ENCODE measurements at places on chromosomes 3 and 15.

GRCh38 chr15:26866298-26867199 lies at the start of gene GABRA5:
GABRA5 (plus strand) TSS chr15:26867062; CDS start chr15:26869249, 2,187 bp downstream.
- DNase-seq: no peak

- no peak for DNase-seq
These were observed 767.7 kb upstream of the LMCD1 start for GRCh38 chr3:7733933-7734332.

- peak; percentile 28 for DNase-seq
These were observed 5.5 kb upstream of the CD200 start for GRCh38 chr3:112327371-112327951.

DNA sequence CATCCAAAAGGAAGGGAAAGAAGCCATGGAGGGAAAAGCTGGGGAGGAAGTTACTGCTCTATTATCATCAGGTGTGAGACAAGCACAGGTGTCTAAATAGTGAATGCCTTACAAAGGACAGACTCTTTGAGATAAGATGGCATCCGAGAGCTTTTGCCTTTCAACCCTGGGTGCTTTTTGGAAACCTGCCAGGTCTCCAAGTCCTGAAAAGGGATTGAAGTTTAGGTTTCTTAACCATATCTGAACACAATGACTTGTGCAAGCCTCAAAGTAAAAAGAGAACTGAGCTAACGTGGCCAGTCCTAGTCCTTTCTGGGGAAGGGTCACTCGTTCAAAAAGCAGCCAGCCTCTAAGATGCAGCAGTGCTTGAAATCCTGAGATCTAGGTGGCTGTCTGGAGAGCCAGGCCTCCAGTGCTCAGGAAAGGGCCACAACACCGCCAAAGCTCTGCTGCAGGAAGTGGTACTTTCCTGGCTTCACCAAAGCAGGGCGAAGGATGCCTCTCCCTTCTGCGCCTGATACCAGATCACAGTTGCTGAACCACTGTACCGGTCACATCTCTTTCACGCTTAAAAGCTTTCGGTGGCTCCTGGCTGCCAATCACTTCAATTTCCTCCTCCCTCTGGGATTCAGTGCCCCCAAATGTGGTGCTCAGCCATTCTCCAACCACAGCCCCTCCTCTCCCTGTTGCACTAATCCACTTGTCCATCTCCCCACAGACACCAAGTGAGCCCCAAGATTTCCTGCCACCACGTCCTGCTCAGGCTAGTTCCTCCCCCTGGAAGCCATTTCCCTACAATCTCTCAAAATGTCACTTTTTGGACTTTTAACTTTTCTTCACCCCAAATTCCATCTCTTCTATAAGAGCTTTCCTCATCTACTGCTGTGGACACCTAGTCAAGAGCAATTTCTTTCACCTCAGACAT lies 104.1 kb upstream of the LPP start:
- no peak for DNase-seq

- no peak for DNase-seq
These were observed 142.4 kb upstream of the RGMA start for GRCh38 chr15:93231261-93231925.

- no peak for DNase-seq
These were observed 11.1 kb downstream of the GP5 start for GRCh38 chr3:194387926-194388418.

DNA sequence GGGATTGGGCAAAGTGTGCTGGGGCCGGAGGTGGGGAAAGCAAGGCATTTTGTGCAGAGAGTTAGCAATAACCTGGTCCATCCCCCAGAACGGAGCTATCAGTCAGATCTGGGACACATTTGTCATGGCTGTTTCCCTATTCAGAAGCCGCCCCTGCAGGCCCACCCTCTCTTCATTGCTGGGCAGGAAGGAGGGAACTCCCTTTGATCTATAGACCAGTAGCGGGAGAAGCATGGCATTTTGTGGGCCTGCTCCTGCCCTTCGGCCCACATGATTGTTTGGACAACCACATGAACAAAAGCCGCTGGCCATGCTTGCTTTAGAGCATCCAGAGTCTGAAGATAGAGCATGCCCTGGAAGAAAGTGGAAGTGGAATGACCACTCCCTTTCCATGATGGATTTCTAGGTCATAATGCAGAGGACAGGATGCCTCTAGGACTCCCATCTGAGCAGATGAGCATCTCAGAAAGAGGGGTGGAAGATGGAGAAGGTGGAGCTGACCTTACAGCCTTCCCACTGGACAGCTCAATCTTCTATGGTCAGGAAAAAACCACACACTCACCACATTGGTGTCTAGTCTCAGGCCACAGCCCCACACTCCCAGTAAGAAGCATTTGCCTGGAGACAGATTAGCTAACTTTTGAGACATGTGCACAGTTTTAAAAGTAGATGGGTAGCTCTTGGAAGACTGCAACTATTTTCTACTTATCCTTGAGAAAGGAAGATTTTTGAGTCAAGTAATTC lies 11.9 kb upstream of the LRTM1 start:
- no peak for DNase-seq

- DNase-seq: no peak
These were observed 6.9 kb downstream of the NEK11 start for GRCh38 chr3:131033480-131034080.

- peak; percentile 71 for DNase-seq
These were observed 509.9 kb downstream of the SHQ1 start for GRCh38 chr3:72338082-72338941.

DNA sequence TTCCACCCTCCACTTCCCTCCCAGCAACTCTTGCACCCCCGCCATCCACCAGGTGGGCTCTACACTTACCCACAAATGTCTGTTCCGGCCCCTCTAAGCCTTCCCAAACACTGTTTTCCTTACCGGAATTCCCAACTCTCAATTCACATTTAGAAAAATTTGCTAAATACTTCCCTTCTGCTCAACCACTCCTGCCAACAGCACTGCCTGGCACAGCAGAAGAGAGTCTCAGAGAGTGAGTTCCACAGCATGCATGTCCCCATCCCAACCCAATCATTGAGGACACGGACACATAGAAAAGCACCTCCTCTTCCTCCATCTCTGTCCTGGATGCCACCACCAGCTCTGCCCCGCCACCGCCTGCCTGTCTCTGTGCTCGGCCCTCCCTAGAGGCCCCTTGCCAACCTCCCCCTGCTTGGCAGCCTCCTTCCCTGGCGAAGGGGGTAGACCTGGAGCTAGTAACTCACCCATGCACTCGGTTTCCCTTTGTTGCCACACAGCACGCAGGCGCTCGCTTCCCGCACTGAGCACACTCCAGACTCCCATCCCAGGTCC lies 66.2 kb upstream of the SLC6A1 start:
- DNase-seq: no peak

DNA sequence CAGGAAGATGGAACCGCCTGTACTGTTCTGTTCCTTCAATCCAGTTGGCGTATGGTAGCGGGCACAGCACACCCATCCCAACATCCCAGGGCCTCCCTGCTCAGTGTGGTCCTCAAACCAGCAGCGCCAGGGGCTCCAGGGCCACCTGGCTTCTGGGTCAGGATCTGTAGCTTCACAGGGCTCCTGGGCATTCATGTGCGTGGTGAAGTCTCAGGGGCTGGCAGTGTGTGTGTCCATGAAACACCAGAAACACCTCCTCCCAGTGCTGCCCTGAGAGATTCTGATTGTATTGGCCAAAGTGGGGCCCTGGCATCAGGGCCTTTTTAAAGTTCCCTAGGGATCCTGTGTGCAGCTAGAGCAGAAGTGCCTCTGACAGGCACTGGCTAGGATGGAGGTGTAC lies 42.1 kb downstream of the ABTB1 start:
- no peak for DNase-seq

- DNase-seq: no peak
These were observed 731.6 kb downstream of the NAALADL2 start for GRCh38 chr3:175590745-175591144.

- DNase-seq: no peak
These were observed 46.5 kb downstream of the ADPGK start for GRCh38 chr15:72737061-72737460.

DNA sequence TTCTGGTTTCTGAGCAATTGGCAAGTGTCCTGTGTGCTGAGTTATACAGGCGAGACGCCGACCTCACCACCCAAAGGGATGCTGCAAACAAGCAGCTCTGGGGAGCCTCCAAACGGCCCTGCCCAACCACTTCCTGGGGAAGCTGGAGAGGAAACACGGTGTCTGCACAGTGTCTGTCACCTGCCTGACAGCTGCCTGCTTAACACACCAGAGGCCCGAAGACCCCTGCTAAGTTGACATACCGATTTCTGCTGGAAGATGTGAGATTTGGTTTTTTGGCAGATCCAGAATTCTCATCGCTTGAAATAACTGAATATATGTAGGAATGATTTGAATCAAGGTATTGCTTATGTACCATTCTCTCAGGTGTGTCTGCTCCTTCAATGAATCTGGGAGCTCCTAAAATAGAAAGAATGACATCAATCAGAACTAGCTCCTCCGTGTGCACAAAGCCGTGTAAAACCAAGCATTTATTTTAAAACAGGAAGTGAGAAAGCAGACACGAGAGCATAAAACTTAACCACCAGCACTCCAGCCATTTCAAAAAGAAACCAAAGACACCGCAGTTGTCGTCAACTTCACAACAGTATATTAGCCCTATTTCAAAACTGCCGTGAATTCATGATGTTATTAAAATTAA lies 27.2 kb downstream of the LRRC2 start:
- DNase-seq: peak; percentile 67

DNA sequence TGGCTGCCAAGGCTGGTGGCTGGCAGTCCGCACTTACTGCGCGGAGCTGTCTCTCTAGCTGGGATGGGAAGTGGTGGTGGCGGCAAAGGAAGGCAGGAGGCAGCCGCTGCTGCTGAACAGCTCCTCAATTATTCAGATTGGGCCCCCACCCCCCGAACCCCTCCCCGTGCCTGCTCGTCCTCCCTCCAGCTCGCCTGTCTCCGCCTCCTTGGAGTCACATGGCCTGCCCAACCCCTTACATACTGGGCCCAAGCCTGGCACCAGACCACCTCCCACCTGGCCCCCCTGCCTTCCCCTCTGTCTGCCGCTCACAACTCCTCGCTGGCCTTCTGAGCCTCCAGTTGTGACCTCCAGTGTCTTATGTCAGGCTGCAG lies at the start of gene SLC7A14:
Gene SLC7A14, minus strand, starts transcription at position 139 of the 374 bp plus-strand sequence. CDS start 59,139 bp downstream, outside the sequence.
- DNase-seq: no peak

GRCh38 chr3:44340058-44340395 lies 1.5 kb downstream of the TCAIM start:
- DNase-seq: no peak

DNA sequence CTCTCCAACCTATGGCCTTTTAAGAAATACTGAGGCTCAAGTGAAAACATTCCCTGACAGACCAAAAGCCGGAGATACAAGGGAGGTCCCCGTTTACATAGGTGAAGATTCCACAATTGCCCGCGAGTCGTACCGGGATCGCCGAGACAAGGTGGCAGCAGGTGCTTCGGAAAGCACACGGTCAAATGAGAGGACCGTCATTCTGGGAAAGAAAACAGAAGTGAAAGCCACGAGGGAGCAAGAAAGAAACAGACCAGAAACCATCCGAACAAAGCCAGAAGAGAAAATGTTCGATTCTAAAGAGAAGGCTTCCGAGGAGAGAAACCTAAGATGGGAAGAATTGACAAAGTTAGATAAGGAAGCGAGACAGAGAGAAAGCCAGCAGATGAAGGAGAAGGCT lies 24.8 kb downstream of the SYNM start:
- DNase-seq: no peak

Data from T-helper 2 cell treated with Interferon-gamma antibody and Interleukin-4, amounts not matched to agents 5 μg/mL and 100 μg/mL, for 36 hours (primary cell).